ENCODE measurements at places on chromosomes 6 and 20.

GRCh38 chr6:4668271-4669179, 107.7 kb upstream of the CDYL start:
- DNase-seq: no peak

DNA sequence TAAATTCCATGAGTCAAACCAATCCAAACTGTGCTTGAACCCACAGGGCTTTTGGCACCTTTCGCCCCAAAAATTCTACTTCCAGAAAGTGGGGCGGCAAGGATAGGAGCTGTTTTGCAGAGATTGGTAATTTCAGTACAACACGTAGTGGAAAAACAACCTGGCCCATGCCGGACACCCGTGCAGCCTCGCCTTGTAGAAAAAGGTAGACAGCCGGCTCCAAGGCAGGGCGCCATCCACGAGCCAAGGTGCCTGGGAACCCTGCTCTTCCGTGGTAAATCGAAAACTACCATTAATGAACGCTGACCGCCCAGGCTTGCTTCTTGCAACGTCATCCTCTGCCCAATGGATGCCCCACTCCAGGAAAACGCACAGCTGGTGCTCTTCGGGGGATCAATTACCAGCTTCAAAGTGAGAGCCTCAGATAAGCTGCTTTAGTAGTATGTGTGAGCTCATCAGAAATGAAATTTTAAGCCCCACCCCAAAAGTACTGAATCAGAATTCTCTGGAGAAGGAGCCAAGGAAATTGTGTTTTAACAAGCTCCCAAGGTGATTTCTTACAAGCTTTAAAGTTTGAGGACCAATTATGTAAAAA, 1.8 kb downstream of the OOEP start:
- no peak for DNase-seq

GRCh38 chr20:2688041-2688591, 4.5 kb upstream of the EBF4 start:
- no peak for DNase-seq

- no peak for DNase-seq
Measured at GRCh38 chr6:48542191-48542590, 431.2 kb upstream of the PTCHD4 start.

DNA sequence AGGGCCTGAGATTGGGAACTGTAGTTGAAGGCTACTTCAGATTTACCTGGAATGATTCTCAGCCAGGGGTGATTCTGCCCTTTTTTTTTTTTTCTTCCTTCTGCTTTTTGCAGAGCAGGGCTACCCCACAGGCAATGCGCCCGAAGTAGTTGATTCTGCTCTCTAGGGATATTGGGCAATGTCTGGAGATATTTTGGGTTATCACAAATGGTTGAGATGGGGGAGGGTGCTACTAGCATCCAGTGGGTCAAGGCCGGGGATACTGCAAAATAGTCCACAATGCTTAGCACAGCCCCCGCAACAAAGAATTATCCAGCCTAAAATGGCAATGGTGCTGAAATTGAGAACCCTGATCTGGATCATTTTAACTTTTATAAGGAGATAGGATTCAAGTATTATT, 71.2 kb upstream of the ZMYND8 start:
- no peak for DNase-seq

DNA sequence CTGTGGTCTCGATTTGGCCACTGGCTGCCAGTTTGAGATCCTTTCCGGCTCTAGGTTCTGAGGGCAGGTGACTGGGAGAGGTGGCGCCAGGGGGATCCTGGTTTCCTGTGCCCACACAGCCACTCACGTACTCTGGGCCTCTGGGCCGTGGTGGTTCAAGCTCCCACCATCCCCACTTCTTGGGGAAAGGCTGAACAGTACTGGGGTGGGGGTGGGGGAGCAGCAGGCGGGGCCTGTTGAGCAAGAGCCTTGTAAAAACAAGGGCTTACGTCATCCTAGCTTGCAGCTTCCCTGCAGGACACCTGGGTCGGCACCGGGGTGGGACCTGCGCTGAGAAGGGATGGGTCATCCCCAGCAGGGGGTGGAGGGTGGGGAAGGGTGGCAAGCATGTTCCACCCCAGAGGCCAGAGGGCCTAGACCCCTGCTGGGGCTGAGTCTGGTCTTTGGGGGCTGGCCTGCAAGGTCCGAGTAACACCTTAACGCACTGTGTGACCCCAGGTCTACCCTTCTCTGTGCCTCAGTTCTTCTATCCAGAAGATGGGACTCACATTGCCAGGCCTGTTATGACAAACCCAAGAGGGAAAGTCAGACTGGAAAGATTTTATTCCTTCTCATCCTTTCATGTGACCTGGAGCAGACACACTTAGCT, 3.1 kb upstream of the CEBPB start:
- DNase-seq: no peak

- DNase-seq: no peak
Measured at GRCh38 chr6:69789578-69789977, 7.2 kb downstream of the LMBRD1 start.

DNA sequence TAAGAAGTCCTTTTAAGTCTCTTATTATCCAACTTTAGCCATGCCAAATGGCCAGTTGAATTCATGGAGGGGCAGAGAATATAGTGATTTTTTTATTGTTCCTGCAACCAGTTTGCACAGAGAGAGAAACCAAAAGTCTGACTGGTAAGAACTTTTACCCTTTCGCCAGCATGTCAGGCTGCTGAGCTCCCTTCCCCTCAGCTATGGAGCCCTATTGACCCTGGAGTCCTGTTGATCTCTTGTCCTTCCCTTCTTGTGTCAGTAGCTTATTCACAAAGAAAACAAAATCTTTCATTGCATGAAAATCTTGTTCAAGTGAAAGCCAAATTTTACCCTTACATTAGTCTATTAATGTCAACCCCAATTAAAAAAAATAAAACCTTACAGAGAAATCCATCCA, 1.5 kb upstream of the SLC22A1 start:
- DNase-seq: no peak

DNA sequence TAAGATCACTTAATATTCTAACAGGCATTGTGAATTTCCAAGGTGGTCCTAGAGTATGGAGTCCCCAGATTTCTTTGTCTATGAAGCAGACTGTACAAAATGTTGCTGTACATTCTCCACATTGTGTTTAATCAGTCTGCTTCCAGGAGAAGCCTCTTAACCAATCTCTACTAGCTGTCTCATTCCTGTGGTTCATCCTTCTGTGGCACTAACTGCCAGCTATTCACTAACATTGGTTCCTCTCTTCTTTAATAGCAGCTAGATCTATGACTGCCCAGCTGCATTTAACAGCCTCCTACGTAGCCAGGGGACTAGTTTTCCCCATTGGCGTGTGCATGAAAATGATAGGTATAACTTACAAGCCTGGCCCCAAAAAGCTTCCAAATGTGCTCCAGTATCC, 395.4 kb downstream of the SAMD5 start:
- no peak for DNase-seq

DNA sequence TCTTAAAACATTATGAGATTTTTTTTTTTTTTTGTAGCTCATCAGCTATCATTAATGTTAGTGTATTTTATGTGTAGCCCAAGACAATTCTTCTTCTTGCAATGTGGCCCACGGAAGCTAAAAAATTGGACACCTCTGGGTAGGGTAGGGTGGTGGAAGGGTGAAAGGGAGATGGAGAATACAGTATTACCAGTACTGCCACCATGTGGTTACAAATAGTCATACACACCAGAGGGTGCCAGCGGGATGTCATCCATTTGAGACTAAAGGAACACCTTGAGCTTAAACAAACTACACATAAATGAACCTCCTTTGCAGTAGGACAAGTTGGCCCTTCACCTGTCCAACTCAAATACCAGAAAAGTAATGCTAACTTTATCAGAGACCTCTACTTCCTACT, 601.9 kb downstream of the HTR1B start:
- DNase-seq: no peak

DNA sequence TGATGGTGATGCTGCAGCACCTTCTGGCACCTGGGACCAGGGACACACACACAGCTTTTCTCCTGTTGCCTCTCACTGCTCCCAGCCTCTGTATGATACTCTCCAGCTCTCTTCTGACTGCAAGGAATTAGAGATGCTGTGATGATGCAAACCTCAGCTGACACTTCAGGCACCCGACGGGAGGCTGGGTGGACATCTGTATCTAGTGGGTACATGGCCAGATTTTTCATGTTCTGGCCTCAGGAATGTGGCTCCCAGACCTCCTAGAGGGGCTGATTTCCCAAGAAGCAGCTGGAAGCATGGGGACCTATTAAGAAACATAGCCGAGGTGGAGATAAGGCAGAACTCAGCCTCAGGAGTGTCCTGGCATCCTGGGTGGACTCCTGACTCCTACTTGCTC, 6.8 kb upstream of the EPB41L1 start:
- DNase-seq: no peak

- no peak for DNase-seq
Measured at GRCh38 chr20:40497899-40498691, 190.9 kb downstream of the MAFB start.

- DNase-seq: peak; percentile 74
Measured at GRCh38 chr6:134363323-134364039, 45.6 kb upstream of the SGK1 start.

GRCh38 chr6:31896856-31897611, 464 bp downstream of the EHMT2 start:
- DNase-seq: no peak

- DNase-seq: no peak
Measured at GRCh38 chr6:44289726-44290260, 19.5 kb downstream of the TMEM151B start.

DNA sequence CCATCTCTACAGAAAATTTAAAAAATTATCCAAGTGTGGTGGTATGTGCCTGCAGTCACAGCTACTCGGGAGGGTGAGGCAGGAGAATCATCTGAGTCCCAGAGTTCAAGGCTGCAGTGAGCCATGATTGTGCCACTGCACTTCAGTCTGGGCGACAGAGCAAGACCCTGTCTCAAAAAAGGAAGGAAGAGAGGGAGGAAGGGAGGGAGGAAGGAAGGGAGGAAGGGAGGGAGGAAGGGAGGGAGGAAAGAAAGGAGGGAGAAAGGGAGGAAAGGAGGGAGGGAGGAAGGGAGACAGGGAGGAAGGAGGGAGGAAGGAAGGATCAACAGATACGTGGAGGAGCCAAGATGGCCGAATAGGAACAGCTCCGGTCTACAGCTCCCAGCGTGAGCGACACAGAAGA, 90.1 kb downstream of the ZNF217 start:
- DNase-seq: no peak

All from HTR-8/SVneo (cell line).